ENCODE measurements at places on chromosomes 11 and 22. TPM values are rescaled to one million over a fixed set of nuclear protein-coding genes. Genes with fewer than 3 reads are reported as not detected.

DNA sequence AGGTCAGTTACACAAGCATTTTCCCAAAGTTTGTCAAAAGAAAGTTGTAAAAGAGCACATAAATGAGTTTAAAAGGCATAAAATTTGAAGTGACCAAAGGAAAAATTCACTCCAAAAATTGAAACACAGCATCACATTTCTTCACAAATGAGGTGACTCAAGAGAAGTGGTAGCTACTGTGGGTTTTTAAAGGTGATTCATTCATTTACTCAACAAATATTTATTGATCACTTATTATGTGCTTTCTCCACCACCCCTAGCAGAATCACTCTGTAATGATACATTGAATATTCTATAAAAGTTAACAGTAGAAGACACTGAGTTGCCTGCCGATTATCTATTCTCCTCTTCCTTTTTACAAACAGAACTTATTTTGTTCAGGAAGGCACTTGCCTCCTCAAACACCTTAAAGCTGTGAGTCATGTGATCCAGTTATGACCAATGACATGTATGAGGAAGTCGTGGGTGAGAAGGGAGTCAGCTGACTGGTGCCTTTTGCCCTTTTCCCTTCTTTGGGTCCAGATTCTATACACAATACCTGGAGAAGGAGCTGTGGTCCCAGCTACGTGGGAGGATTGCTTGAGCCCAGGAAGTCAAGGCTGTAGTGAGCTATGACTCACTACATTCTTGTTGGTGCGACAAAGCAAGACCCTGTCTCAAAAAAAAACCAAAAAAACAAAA lies 67.7 kb upstream of the CLNS1A start:
- peak; percentile 46 for DNase-seq

DNA sequence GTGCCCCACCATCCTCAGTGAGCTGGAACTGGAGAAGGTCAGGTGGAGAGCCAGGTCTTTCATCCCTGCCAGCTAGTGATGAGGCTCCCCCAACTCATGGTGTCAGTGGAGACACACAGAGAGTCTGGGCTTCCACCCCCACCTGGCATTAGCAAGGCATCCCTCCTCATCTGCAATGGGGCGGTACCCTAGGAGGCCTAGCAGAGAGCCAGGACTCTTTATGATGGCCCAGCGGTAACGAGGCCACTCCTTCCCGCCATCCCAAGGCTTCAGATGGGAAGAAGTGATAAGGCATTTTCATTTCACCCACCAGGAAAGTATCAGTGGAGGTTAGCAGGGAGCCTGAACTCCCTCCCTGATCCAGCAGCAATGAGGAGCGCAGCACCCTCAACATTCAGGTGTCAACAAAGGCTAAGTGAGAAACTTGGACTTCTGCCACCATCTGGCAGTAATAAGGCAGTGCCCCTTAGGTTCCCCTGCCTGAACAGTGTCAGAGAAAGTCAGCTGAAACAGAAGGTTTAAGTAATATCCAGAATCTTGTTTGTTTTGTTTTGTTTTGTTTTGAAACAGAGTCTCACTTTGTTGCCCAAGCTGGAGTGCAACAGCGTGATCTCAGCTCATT lies 40.5 kb upstream of the FBLN1 start:
- no peak for DNase-seq

GRCh38 chr11:104624021-104624420 lies 274.2 kb downstream of the CASP12 start:
- DNase-seq: no peak

- no peak for DNase-seq
These were observed at the start of gene SRSF8 for GRCh38 chr11:95066716-95067038. TSS of gene SRSF8 (plus strand) at chr11:95066919. CDS start at chr11:95067227, 308 bp downstream.

- peak; percentile 33 for DNase-seq
These were observed 87.4 kb downstream of the DEPDC5 start for GRCh38 chr22:31841078-31841827.

GRCh38 chr11:68956547-68957254 lies 24.1 kb downstream of the MRGPRD start:
- DNase-seq: no peak

GRCh38 chr22:23376256-23376655 lies 195.9 kb downstream of the BCR start:
- no peak for DNase-seq

DNA sequence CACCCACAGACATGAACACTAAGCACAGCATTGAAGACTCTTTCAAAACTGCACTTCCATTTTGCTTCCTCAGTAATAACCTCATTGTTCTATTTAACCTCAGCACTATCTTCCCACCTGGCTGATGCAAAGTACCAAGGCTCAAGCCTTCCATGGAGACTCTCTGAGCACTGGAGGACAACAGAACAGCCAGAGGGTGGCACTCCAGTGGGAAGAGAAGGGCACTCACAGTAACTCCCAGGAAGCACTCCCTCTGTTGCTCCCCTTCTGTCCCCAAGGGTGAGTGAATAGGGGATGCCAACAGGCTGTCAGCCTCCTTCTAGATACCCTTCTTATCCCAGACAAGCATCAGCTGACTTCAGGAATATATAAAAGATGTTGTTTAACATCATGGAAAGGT lies 3.5 kb downstream of the ME3 start:
- DNase-seq: no peak

DNA sequence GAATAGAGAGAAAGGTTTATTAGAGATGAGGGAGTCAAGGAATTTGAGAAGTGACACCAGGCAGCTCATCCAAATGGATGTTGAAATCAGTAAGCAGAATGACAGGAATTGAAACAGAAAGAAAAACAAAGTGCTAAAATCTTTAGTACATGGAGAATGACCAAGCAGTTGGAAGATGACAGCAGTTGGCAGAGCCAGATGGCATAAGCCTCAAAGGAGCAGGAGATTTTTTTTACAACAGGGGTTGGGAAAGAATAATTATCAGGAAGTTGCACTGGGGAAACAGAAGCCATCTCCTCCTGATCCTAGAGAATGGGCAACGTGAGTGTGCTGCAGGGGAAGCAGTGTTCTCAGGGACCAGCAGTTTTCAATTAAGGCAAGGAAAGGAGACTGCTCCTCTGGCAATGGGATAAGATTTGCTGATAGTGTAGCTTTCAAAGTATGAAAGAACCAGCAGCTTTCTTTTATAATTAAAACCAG lies 28.9 kb downstream of the RAB39A start:
- DNase-seq: no peak

- no peak for DNase-seq
These were observed 14.7 kb downstream of the STX3 start for GRCh38 chr11:59769828-59770227.

DNA sequence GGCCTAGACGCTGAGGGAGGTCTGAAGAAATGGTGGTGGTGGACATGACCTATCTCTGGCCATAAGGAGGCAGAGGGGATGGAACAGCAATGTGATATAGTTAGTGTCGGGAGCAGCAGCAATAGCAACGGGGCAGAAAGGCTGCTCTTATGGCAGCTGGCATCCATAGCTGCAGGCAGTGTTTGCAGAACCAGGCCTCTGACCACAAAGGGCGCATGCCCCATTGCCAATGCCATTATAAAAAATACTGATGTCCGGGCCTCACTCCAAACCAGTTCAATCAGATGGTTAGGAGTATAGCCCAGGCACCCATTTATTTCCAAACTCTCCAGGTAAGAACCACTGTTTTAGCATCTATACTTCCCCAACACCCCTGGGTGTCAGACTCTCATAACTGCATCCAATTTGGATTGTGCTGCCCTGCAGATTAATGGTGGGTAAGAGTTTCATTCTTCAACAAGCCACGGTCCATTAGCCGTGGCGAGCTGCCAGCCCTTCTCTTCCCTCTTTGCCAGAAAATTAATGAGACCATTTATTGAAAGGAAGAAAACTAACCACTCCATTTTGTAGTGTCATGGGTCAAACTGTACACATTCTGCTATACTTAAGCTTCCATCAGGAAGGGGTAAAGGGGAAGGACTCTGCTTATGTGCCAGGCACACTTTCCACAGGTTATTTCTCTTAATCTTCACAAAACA lies 72.8 kb upstream of the SPON1 start:
- peak; percentile 80 for DNase-seq

DNA sequence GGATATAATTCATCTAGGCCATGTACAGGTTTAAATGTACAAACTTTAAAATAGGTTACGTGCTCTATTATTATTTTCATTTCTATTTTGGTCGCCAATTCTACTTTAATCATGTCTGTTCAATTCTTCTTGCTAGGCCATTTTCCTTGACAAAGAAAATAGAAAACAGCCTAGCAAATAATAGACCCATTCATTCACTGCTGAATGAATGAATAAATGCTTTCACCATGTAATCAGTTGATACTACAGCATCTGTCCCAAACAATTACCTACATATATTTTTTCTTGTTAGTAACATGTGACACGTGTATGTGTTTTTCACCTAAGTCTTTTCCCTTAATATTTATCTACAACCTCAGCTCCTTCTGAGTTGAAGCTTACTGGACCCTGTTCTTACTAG lies 27.5 kb downstream of the SNX19 start:
- DNase-seq: no peak

DNA sequence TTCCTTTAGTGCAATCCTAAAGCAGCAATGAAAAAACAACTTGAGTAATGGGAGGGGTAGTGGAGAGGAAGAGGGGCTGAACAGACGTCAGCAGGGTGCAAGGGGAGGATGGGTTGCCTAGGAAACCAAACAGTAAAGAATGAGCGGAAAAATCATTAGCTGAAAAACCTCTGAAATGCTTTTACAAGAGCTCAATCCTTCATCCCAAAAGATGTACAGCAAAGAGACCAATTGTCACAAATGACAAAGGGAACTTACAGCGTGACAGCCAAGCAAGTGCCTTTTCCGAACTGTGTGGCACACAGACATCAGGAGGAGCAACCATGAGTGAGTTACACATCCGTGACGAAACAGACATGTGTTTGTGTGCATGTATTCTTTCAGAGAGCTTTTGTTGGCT lies 104.6 kb downstream of the SIK3 start:
- no peak for DNase-seq

DNA sequence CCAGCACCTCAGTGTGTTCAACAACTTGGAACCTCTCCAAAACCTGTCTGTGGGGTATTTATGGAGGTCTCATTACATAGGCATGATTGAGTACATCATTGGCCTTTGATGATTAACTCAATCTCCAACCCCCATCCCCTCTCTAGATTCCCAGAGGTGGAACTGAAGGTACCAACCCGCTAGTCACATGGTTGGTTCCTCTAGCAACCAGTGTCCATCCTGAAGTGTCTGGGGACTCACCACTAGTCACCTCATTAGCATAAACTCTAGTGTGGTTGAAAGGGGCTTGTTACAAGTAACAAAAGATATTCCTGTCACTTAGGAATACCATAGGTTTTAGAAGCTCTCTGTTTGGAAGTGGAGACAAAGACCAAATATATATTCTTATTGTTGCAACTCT lies 40.3 kb downstream of the SIK2 start:
- no peak for DNase-seq

GRCh38 chr22:33076343-33076742 lies 18.2 kb upstream of the SYN3 start:
- DNase-seq: peak; percentile 19

GRCh38 chr11:119025978-119026766 lies 4.5 kb downstream of the SLC37A4 start:
- DNase-seq: no peak

DNA sequence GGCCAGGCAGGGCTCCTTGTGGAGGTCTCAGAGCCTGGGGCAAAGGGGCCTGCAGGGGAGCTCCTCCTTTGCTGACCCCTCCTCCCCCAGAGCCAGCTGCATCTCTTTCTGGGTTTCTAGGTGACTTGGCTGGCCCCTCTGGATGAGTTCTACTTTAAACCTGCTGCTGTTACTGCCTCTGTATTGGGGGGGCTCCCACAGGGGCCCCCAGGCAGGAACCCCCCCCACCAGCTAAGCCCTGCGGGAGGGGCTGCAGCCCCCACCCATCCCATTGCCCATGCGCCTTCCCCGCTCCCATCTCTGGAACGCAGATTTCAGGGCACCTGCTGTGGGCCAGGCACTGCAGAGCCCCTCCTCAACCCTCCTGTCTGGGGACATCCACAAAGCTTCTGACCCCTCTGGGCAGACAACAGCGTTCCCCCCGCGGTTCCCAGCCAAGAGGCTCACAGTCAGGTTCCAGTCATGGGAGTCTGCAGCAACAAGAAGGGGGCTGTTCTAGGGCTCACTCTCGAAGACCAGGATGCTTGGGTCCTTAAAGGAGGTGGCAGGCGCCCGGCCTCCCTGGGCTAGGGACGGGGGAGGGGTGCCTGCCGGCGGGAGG lies 815 bp upstream of the PLCB3 start:
- DNase-seq: no peak

GRCh38 chr11:47960015-47960414 lies 20.3 kb upstream of the PTPRJ start:
- no peak for DNase-seq

GRCh38 chr11:98800696-98801095 lies 220.1 kb upstream of the CNTN5 start:
- no peak for DNase-seq

The OR6T1 gene
- not detected for total RNA-seq

The ART1 gene
- total RNA-seq: not detected

The OR52N4 gene
- total RNA-seq: not detected

The CD3D gene
- total RNA-seq: not detected

The PIH1D2 gene
- 0.49 TPM for total RNA-seq

The OR51M1 gene
- total RNA-seq: not detected

The HORMAD2 gene
- total RNA-seq: not detected
